Natural killer cell (primary cell): ENCODE measurements at places on chromosomes 5 and 9. TPM values are rescaled to one million over a fixed set of nuclear protein-coding genes. Genes with fewer than 3 reads are reported as not detected.

- peaks cover 30% of the 10 kb centered on the region for H3K4me1 ChIP-seq
- H3K27ac ChIP-seq: peak overlapping the region; percentile 54
- H3K36me3 ChIP-seq: peaks cover 97% of the 10 kb centered on the region
- H3K27me3 ChIP-seq: no peaks in the 10 kb centered on the region
Measured at GRCh38 chr5:151126199-151126645, 31.4 kb downstream of the ANXA6 start.

- DNase-seq: no peak
- H3K4me3 ChIP-seq: no peak overlapping the region
- no peaks in the 10 kb centered on the region for H3K4me1 ChIP-seq
- no peak overlapping the region for H3K27ac ChIP-seq
Measured at GRCh38 chr5:16805486-16805885, 130.6 kb downstream of the MYO10 start.

DNA sequence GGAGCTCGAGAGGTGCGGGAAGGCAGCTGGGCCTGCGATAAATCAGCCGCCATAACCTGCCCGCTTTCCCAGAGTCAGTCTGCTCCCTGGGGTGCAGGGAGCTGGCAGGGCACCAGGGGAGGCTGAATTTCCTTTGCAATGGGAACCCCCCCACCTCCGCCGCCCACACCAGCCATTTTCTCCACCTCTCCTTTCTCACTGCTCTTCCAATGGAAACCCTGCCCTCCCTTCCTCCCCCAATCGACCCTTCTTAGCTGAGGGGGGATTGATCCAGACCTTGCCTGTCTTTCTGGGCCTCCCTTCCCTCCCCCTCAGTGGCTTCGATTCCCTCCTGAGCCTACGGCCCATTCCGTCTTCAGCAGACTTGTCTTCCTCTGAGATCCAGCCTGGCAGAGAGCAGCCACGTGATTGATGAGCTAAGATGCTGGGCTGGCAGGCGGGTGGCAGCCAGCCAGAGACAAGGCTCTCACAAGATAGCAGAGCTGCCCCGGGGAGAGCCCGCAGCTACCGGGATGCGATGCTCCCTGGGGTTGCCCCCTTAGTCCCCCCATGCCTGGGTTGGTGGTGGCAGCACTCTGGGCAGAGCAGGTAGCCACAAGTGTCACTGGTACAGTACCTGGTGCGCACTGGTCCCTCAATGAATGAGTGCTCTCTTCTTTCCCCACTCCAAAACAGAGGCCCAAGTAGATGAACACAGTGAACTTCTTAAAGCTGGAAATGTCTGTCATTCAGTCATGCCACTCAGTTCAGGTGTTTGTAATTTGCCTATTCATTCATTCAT, 53.7 kb upstream of the FABP6 start:
- no peak overlapping the region for H3K27ac ChIP-seq
- H3K4me1 ChIP-seq: no peaks in the 10 kb centered on the region
- no peaks in the 10 kb centered on the region for H3K27me3 ChIP-seq
- H3K36me3 ChIP-seq: no peaks in the 10 kb centered on the region
- no peak overlapping the region for H3K4me3 ChIP-seq

DNA sequence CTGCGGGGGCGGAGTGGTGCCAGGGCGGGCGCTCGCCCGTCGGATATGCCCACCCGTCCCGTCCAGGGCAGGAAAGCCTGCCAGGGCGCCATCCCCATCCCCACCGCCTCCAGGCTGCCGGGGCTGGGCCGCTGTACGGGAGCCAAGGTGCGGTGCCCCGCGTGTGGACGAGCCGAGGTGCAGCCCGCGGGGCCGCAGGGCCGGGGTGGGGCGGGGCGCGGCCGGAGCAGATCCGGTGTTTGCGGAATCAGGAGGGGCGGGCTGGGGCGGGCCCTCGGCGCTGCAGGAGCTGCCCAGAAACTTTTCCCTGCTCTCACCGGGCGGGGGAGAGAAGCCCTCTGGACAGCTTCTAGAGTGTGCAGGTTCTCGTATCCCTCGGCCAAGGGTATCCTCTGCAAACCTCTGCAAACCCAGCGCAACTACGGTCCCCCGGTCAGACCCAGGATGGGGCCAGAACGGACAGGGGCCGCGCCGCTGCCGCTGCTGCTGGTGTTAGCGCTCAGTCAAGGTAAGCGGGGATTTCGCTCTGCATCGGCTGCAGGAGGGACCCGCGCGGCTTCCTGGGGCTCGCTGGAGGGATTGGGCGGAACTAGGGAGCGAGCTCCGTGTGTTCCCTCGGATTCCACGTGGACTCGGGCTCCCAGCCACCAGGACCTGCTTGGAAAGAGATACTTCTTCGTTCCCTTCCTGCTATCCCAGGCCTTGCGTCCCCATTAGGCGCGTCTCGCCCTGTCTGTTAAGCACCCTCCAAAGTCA, at the start of gene ITGA2:
Gene ITGA2 (plus strand): TSS at position 328 of the 756 bp plus-strand sequence. CDS start 117 bp downstream, at position 445.
- H3K4me3 ChIP-seq: peak within 1 kb of the TSS; percentile 42
- no peak for DNase-seq
- no peak within 1 kb of the TSS for H3K27ac ChIP-seq
- H3K36me3 ChIP-seq: no peaks in the 10 kb centered on the region
- H3K27me3 ChIP-seq: peaks cover 25% of the 10 kb centered on the region
- peaks cover 15% of the 10 kb centered on the region for H3K4me1 ChIP-seq

GRCh38 chr5:68685863-68686262, 408.0 kb upstream of the SLC30A5 start:
- no peak for DNase-seq
- H3K36me3 ChIP-seq: no peaks in the 10 kb centered on the region
- no peaks in the 10 kb centered on the region for H3K27me3 ChIP-seq

Gene LVRN
- 0.77 TPM for total RNA-seq

Gene PCDHB13
- not detected for total RNA-seq

Gene TOPORS
- total RNA-seq: 29.8 TPM
